Activated CD4-positive, alpha-beta T cell treated with anti-CD3 and anti-CD28 coated beads for 24 hours (primary cell): ENCODE measurements at places on chromosomes 6 and 20.

- DNase-seq = no peak
Observed at GRCh38 chr20:63359937-63360849, 956 bp downstream of the CHRNA4 start.

- DNase-seq = no peak
Observed at GRCh38 chr6:138465007-138465645, 34.2 kb downstream of the NHSL1 start.

DNA sequence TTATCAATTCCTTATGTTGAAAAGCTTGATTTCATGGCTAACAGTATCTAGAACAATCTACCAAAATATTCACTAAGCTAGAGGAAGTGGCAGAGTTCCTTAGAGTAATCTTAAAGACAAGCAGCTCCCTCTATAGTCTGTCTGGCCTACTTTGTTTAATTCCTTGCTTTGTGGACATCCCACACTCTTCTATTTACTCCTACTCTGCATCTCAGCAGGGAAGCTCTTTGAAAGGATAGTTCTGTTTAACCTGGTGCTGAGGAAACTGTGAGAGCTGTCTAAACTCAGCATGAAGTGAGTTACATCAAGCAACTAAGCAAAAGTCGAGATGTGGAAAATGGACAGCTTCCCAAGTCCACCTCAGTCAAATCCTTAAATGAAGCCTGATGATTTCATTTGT, 4.3 kb downstream of the REV3L start:
- DNase-seq = no peak

- no peak for DNase-seq
Observed at GRCh38 chr20:52104546-52105441, 86.8 kb downstream of the ZFP64 start.

DNA sequence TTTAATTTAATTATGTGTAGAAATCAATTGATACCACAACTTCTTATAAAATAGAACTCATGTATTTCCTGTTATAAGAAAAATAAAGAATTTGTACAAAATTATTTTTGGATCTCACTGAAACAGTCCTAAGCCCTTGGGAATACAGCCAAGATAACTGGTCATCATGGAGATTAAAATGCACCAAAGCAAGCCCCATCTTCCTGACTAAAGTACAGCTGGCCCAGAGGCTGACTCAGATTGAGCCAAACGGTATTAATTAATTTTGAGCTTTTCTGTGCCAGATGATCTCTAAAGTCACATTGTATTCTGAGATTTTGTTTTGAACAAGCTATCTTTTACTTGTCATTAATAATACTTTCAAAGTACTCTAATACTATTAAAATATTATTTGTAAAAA, 978.5 kb downstream of the TBC1D32 start:
- DNase-seq = no peak

GRCh38 chr20:43508604-43509040, 1.1 kb downstream of the L3MBTL1 start:
- DNase-seq = no peak

- no peak for DNase-seq
Observed at GRCh38 chr6:156348424-156348823, 428.8 kb upstream of the ARID1B start.

GRCh38 chr6:43807228-43808061, 37.4 kb downstream of the VEGFA start:
- no peak for DNase-seq

DNA sequence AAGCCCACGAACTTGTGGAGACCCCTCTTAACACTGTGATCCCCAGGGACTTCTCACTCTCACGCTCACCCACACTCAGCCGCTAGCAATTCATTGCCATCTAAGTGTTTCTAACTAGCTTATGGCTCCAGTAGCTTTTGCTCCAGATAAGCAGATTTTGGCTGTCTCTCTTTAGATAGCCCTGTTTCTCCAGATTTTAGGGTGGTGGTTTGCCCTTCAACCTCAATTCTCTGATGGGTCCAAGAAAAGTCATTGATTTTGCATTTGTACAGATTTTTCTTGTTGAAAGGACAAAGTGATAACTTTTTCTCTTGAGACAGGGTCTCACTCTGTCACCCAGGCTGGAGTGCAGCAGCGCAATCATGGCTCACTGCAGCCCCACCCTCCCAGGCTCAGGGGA, 41.2 kb downstream of the NR2E1 start:
- DNase-seq = no peak

DNA sequence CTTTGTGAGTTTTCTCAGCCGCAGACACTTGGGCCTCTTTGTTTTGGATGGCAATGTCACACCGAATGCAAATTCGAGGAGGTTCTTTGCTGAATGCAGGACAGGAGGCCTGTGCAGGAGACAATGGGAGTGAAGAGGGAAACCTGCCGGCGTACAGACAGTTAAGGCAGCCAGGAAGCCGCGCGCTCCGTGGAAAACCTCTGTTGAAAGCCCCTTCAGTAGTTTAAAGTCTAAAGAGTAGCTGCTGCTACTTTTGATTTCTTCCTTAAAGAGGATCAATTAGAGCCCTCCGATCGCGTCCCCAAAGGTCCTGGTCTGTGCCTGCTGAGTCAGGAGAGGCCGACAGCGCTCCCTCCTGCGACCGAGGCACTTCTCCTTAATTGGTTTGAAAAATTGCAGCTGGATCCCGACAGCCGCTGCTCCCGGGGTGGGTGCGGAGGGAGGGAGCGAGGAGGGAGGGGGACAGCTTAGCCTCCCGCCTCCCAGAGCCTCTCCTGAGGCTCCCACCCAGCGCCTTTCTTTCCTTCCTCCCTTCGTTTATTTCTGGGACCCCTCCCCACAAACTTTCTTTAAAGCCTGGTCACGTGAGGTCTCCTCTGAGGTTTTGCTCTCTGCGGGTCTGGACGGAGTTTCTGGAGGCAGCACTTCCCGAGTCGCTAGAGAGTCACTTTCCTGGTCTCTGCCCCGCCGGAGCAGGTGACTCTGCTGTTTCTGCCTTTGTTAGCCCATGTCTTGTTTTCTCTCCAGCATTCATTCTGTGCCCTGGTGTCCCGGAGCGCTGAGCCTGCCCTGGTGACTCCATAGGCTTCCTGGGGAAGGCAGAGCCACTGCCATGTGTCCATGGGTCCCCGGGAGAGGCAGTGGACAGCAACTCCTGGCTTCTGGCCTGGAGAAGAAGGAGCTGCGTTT, 22.3 kb upstream of the RPP40 start:
- no peak for DNase-seq

DNA sequence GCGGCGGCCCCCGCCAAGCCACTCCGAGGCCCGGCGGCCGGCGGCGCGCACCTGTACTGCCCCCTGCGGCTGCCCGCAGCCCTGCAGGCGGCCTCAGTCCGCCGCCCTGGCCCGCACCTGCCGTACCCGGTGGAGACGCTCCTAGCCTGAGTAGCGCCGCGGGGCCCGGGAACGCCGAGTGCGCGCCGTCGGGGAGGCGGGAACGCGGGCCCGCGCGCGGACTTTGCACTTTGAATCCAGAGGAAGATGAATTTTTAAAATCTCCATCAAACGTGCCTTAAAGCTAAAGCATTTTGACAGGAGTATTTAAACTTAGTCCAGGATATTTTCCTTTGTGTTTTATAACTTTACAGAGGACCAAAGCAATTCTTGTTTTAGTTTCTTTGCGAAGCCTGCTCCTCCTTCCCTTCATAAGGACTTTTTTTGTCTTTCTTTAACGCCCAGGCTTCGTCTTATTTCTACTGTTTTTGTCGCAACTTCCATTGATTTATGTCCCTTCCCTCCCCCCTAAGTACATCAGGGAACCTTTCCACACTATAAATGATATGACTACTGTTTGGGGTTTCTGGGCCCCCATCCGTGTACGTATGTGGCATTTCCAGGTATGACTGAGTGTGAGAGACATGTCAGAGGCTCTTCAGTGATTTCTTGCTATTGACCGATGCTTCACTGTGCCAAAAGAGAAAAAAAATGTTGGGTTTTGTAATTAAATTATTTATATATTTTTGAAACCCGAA, 2.0 kb downstream of the FOXQ1 start:
- DNase-seq = no peak

GRCh38 chr6:74087899-74088298, 391.9 kb downstream of the CD109 start:
- DNase-seq = no peak

DNA sequence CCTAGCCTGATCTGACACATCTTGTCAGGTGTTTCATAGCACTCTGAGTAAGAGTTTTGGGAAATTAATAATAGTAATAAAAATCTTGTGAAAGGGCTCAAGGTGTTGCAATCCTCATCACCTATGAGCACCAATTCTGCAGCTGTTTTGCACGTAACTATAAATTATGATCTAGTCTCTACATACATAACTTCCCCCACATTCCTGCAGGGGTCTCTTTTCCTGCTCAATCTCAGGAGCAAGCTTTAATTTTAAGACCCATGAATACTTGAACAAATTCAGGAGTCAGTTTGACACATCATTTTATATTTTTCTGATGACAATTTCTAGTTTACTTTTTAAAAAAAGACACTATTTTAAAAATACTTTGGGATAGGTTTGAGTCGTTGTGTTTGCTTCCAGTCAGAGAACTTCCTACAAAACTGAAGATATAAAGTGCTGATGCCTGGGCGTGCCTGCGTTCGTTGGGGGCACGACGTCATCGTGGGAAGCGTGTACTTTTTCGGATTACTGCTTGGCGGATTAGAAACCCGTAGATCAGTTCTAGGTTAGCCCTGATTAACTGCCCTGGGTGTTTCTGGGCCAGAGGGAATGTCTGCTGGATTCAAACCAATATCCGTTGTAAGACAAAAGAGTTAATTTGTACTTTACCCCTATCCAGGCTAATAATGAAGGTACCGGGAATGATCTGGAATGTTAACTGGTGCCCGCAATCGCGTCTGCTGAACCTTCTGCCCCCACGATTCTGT, 1.0 kb upstream of the E2F3 start:
- DNase-seq = peak; percentile 18

DNA sequence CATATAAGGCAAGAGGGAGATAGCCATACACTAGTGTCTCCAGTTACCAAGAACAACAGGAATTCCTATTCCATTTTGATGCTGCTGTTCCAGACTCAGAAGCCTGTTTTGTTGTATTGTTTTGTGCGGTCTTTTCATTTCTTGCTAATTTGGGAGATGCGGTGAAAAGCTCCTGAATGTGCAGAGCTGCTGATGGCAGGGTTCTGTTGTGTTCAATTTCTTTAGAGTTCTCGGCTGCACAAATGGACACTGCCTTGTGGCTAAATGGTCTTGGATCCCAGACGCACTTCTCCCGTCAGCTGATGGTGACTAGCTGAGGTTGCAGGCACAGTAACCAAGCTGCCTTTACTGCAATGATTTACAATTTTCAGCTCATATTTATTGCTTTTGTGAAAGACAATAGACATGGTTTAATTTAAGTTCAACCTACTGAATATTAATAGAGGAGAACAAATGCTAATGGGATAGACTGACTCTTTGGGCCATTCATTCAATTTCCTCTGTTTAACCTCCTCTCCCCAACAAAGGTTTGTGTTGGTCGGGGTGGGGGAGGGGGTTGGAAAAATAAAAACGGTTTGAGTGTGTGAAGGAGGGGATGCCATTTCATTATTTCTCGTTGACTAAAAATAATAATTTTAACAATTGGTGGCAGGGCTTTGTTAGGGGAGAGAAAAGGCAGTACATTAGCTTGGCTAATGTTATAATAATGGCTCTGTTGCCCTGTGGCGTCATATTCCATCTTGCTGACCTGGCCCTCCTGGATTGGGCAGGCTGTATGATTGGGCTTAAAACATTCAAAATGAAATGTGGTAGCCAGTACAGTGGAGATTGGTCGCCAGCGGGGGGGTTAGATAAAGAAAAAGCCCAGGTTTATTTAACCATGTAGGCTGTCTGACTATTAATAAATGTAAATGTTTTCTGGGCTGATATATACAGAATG, 159.5 kb downstream of the JARID2 start:
- no peak for DNase-seq

- no peak for DNase-seq
Observed at GRCh38 chr6:41546475-41546865, 289 bp downstream of the FOXP4 start.

- no peak for DNase-seq
Observed at GRCh38 chr20:62606551-62607201, 35.6 kb upstream of the SLCO4A1 start.

DNA sequence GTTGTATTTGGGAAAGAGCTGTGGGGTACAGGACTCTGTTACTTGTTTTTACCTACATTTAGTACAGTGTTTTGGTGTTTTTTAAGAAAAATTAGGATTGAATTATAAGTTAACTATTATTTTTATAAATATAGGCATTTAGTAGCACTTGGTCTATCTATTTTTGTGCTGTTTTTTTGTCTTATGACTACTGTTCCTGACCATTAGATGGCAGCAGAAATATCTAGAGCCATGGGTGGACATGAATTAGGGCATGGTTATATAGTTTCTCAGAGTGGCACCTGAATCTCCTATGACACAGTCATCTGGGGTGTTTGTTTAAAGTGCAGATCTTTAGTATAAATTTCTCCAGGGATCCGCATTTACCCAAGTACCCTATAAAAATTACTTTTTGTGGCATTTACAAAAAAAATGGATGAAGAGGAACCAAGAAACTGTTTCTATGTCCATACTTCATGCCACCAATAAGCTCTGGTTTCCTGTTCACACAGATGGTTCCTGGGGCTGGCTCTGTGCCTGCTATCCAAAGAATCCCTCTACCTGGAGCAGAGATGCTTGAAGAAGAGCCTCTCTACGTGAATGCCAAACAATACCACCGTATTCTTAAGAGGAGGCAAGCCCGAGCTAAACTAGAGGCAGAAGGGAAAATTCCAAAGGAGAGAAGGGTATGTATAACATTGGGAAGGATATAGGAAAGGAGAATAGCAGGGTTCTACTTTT, 19.8 kb downstream of the NFYA start:
- no peak for DNase-seq

DNA sequence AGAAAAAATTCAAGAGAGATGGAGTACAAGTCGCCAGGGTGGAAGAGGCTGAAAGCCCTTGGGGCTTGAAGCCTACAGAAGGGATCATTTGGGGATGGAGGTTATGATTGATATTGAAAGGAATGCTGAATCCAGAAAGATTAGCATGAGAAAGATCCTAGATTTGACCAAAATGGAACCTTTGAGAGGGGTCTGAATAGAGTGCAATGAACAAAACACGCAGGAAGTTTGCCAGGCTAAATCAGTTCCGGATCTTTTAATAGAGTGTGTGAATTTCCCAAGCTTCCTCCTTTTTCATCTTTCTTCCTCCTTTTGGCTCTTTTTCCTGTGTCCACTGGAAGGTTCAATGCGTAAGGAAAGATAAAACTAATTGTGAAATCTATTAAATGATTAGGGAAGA, 15.3 kb downstream of the IPCEF1 start:
- DNase-seq = no peak

DNA sequence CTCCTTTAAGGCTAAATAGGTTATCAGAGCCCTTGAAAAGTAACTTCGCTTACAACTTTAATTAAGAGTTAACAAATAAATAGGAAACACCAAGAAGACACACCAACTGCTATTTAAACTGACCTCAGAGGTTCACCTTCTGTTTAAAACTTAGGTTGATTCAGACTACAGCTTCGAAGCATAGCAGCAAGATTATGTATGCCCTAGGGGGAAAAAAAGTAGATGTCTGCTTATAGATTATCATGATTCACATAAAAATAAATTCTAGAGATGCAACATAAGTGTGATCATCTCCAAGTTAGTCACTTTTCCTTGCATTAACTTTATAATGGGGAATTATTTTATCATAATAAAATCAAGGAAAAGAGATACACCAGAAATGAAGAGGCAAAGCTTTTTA, 8.9 kb downstream of the PNISR start:
- DNase-seq = no peak
